ENCODE measurements at places on chromosomes 16 and 17.

DNA sequence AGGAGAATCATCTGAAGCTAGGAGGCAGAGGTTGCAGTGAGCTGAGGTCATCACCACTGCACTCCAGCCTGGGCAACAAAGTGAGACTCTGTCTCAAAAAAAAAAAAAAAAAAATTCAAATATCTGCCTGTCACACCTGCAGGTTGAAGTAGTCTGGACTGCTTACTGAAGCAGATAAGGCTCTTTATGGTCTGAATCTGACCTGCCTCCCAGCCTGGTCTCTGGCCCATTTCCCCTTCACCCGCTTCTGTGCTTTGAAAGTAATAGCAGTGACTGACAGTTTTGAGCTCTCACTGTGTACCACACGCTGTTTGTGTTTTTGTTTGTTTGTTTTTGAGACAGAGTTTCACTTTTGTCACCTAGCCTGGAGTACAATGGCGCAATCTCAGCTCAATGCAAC is 5.8 kb downstream of the SEZ6L2 start:
- no peak for DNase-seq

GRCh38 chr17:82977606-82978005 is 101.8 kb upstream of the METRNL start:
- DNase-seq = no peak

- DNase-seq = peak; percentile 13
Measured at GRCh38 chr17:2213291-2213960, 90.2 kb downstream of the SMG6 start.

DNA sequence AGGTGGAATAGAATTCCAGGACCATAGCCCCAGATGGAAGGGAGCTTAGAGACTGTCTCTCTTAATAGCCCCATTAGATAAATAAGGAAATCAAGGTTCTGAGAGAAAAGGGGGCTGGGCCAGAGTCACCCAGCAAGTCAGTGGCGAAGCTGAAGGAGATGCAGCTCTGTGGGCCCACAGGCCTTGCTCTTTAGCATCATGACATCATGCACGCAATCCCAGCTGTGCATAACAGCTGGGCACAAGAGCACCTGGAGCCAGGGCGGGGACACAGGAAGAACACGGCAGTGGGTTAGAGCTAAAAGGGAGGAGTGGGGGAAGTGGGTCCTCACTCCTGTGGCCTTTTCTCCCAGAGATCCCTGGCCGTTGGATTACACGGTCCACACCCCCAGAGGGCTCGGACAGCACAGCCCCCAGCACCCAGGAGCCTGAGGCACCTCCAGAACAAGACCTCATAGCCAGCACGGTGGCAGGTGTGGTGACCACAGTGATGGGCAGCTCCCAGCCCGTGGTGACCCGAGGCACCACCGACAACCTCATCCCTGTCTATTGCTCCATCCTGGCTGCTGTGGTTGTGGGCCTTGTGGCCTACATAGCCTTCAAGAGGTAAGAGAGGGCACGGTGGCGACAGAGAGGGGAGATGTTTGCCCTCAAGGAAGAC is 15.1 kb downstream of the NGFR start:
- DNase-seq = no peak

- DNase-seq = no peak
Measured at GRCh38 chr17:72115781-72116525, 4.9 kb upstream of the SOX9 start.

GRCh38 chr16:68528686-68529379 is 10.3 kb upstream of the ZFP90 start:
- peak; percentile 70 for DNase-seq

- DNase-seq = no peak
Measured at GRCh38 chr17:52674686-52675085, 516.2 kb upstream of the CA10 start.

- no peak for DNase-seq
Measured at GRCh38 chr17:67293251-67294203, 48.5 kb upstream of the HELZ start.

- DNase-seq = no peak
Measured at GRCh38 chr17:19408346-19408710, 2.7 kb upstream of the RNF112 start.

GRCh38 chr17:56883616-56884015 is 30.2 kb downstream of the TRIM25 start:
- DNase-seq = no peak

- no peak for DNase-seq
Measured at GRCh38 chr17:45103269-45103795, 29.0 kb downstream of the PLCD3 start.

DNA sequence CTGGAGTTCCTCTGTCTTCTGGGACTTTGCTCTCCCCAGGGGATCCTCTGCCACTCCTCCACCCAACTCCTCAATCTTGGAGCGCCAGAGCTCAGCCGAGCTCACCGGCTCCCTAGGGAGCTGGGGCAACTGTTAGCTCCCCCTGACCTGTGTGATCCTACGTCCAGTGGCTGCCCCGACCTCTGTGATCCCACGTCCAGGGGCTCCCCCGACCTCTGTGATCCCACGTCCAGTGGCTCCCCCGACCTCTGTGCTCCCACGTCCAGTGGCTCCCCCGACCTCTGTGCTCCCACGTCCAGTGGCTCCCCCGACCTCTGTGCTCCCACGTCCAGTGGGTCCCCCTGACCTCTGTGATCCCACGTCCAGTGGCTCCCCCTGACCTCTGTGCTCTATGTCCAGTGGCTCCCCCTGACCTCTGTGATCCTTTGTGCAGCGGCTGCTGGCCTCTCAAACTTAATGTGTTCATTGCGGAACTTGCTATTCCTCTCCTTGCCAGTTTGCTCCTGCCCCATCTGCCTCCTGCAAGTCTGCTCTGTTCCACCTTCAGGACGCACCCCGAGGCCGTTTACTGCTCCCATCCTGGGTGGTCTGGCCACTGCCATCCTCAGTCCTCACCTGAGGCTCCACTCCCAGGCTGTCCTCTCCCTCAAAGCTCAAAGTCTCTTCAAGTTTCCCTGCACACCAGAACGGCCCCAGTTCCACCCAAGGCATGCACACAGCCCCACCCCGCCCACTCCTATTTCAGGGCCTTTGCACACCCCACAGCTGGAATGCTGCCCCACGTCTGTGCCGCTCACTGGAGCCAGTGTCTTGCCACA is 2.8 kb downstream of the VPS9D1 start:
- no peak for DNase-seq

GRCh38 chr16:89337965-89338364 is 120.5 kb downstream of the ZNF778 start:
- DNase-seq = no peak

DNA sequence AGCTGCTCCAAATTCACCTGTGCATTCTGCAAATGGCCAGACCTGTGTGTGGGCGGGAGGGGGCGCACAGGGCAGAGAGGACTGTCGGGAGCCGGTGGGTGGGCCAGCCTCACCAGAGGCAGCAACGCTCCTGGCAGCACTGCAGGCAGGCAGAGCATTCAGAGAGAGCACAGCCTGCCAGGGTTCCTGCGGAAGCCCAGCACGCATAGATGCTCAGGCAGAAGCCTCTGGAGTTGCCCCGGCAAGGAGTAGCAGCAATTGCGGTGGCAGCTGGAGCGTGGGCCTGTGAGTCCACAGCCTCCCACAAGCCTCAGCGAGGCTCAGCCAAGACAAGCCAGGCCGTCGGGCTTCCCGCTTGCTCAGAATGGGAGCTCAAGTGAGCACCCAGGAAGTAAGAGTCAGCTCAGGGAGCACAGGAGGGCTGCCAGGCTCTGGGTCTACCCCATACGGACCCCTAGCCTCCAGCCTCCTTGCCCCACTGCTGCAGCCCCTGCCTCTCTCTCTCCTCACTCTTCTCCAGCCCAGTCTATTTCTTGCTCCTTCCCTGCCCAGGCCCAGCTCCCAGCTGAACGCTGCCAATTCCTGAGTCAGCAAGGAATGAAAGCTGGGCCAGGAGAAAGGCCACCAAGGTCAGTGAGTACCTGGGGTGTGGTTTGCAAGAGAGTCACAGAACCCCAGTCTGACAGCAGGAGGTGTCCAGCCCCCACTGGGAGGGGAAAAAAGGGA is 9.6 kb downstream of the EMC6 start:
- no peak for DNase-seq

GRCh38 chr16:23382279-23382678 is 70.7 kb downstream of the COG7 start:
- DNase-seq = no peak

- DNase-seq = no peak
Measured at GRCh38 chr17:82782657-82783207, 30.9 kb downstream of the TBCD start.

DNA sequence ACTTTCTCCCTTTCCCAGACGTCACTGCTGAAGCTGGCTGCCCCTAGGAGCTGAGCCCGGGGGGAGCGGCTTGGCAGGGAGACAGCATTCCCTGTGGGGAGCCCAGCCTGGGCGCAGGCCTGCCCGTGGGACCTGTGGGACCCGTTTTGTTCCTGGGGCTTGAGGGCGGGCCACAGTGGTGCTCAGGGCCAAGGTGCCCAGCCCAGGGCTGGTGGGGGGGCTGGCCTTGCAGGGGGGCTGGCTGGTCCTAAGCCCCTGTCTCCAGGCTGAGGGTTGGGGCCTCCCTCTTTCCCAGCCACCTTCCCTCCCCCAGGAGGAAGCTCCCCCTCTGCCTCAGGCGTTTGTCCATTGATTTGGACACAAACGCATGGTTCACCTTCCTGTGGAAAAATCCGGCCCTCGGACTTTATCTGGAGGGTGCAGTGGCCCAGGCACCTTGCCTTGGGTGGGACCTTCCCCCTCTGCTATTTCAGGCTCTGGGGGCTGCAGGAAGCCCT is 4.4 kb downstream of the NHERF2 start:
- DNase-seq = no peak

GRCh38 chr17:13513039-13513405 is 88.7 kb downstream of the HS3ST3A1 start:
- no peak for DNase-seq

DNA sequence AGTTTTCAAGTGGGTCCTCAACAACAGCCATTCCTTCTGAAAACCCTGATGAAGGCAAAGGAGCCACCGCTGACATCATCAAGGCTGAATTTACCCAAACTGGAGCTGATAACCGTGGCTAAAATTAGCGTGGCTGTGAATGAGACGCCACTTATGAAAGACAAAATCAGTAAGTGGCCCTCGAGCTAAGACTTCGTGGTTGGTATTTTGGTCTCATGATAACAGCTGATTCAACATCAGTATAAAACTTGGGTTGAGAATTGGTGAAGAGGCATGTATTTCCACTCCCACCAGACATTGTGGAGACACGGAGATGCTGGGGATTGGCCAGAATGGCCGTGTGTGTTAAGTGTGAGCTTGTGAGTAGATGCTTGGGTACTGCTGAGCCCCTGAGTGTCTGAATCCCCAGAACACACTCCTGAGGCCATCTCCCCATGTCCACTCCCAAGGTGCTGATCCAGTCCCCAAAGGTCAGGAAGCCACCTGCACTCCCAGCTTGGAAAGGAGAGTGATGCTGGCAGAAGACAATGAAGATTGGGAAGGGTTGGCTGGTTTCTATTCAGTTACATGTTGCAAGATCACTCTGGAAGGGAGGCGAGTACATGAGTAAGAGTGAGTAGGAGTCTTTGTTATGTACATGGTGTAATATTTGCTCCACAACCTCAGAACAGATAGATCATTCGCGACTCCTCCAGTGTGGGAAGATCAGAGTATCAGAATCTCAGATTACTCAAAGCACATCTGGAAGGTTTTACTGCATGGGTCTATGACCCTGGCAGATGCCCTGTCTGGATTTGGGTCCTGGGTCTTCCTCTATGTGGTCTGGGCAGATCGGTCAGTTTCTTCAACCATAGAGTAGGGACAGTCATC is 207.7 kb downstream of the HS3ST3A1 start:
- no peak for DNase-seq

DNA sequence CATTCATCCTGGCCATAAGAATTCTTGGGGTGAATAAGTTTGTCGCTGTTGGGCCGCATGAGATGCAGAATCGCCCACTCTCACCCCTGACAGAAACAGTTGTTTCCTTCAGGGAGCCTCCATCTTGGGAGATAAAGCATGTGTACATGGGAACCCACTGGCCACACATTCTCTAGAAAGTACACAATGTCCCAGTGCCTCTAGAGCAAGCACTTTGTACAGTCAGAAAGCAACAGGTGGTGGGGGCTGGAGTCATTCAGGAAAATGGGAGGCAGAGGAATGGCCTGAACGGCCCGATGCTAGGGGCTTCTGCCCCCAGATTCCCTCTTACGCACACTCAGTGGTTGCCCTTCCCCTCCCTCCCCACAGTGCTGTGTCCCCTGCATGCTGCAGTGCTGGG is 16.1 kb downstream of the ACE start:
- no peak for DNase-seq

- no peak for DNase-seq
Measured at GRCh38 chr17:13940858-13941665, 128.2 kb upstream of the COX10 start.

- DNase-seq = no peak
Measured at GRCh38 chr16:89407925-89408300, 82.4 kb downstream of the ANKRD11 start.

DNA sequence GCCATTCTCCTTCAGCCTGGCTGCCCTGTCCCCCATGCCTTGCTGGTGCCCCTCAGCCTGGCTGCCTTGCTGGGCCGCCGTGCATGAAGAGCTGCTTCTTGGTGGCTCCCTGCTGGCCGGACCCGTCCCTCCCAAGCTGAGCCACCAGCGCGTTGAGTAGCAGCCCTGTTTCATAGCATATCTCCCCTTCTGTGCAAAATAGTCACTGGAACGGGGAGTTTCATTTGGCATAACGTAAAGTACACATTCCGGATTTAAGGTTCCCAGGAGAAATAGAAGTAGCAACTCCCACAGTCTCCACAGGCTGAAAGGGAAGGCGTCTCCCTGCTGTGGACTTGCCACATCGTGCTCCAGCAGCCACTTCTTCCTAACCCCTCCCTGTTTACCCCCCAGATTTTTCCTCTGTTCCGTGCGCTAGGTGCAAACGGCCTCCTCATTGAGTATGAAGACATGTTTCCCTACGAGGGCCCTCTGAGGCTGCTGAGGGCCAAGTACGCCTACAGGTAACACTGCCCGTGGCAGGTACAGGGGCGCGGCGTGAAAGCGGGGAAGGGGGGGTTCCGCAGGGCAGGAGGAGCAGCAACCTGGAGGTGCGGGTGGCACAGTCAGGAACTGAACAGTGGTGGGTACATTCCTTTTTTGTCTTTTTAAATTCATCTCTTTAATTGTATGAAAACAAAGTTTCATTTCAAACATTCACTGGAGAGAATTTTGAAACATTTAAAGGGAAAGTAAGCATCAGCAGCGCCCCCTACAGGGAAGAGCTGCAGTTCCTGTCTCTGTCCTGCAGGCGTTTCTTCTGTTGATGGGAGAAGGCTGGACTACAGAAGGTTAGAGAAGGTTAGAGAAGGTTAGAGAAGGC is 5.8 kb upstream of the OGFOD3 start:
- DNase-seq = no peak

- no peak for DNase-seq
Measured at GRCh38 chr16:56691885-56692284, 9.6 kb downstream of the MT1X start.

DNA sequence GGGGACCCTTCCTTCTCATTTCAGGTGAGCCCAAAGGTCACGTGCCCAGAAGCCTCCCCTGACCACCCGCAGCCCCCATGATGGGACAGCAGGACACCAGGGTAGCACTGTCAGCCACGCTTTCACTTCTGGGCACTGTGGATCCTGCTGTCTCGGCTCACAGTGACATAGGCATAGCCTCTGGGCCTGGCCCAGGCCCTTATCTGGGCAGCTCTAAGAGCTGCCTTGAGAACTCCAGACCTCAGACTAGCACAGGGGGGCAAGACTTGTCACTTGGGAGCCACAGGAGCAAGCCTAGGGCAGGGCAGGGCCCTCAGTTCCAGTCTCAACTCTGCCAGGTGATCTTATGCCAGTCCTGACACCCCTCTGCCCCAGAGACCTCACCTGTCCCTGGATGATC is 4.7 kb downstream of the NATD1 start:
- DNase-seq = no peak
